Stimulated activated CD8-positive, alpha-beta memory T cell treated with anti-CD3 and anti-CD28 coated beads, Interleukin-12 subunit alpha, Interleukin-12 subunit beta, amount 100 ng/mL, for 1 hour (primary cell): ENCODE measurements at places on chromosomes 4 and X.

- no peak for DNase-seq
Measured at GRCh38 chr4:73344106-73344505, 60.0 kb upstream of the ALB start.

GRCh38 chr4:185246453-185246852 lies 37.1 kb downstream of the SNX25 start:
- no peak for DNase-seq

DNA sequence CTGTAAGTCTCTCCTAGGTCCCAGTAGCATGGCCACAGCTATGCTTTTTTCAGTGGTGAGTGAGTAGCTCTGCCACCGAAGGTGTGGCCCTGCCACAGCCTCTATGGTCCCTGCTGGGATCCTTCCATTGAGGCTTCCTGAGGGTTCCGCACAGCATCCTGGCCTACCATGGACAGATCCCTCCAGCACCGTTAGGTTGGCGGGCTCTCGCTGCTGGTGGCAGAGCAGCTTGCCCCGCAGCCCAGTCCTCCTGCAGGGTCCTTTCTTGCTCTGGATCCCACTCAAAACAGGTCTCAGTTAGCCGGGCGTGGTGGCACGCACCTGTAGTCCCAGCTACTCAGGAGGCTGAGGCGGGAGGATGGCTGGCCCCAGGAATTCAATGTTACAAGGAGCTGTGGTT lies 2.4 kb upstream of the PDZD4 start:
- no peak for DNase-seq

- DNase-seq: no peak
Measured at GRCh38 chr4:108570993-108571569, 49.3 kb upstream of the RPL34 start.

DNA sequence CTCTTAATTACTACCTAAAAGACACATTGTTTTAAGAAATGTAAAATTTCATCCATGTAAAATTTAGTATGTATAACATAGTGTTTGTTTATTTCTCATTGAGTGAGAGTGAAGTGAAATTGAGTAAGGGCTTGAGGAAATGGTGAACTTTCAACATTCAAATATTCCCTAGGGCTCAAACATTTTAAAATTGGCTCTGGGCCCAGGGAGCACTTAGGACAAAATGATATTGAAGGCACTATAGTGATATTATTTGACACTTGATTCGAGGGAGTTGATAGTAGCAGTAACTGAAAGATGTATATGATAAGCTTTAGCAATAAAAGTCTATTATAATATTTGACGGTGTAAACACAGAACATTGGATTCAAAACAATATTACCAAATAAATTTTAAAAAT lies 1244.0 kb upstream of the TENM3 start:
- DNase-seq: no peak

- DNase-seq: no peak
Measured at GRCh38 chr4:174402470-174403176, 118.9 kb downstream of the CEP44 start.

DNA sequence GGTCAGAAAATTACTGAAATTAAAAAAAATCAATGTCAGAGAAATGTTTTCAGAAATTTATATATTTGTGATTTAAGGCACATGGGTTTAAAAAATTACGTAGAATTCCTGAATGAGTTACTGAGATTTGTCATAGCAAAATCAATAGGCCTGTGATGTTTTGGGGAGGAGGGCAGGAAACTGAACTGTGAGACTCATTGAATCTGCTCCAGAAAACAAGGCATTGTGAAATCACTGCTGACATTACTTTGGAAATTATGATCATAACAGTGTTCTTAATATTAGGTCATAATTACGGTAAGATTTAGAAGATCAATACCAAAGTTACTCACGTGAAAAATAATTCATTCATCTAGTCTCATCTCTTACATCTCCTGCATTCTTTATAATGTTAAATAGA lies 5.3 kb downstream of the FGF5 start:
- DNase-seq: no peak

- no peak for DNase-seq
Measured at GRCh38 chr4:126604268-126604867, 1028.4 kb upstream of the INTU start.

DNA sequence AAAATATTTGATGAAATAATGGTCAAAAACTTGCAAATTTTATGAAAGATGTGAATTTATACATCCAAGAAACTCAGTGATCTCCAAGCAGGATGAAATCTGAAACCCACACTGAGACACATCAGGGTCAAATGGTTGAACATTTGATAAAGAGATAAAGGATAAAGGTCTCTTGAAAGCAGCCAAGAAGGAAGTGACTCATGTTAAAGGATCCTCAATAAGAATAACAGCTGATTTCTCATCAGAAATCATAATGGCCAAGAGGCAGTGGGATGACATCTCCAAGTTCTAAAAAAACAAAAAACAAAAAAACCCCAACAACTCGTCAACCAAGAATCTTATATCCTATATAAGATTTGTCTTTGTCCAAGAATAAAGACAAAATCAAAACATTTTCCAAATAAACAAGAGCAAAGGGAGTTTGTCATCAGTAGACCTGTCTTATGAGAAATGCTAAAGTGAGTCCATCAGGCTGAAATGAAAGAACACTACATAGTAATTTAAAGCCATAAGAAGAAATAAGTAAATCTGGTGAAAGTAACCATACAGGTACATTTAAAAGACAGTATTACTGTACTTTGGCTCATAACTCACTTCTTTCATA lies 121.7 kb downstream of the PDS5A start:
- no peak for DNase-seq

GRCh38 chr4:3311489-3312171 lies 18.8 kb downstream of the RGS12 start:
- no peak for DNase-seq

- DNase-seq: no peak
Measured at GRCh38 chr4:113884655-113885054, 94.8 kb downstream of the ARSJ start.

DNA sequence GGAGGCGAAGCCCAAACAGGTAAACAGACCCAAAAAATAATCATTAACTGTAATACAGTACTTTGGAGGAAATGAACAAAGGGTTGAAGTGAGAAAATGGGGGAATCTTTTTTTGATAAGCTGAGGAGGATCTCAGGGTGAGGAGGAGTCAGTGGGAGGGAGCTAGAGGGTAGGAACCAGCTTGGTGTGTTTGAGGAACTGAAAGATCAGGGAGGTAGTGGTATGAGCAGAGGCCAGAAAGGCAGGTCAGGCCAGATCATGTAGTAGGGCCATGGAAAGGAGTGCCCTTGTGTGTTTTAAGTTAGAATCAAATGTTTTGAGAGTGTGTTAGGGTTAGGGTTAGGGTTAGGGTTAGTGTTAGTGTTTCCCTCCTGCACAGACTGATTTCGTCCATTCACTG lies 48.8 kb downstream of the PPP2R2C start:
- DNase-seq: no peak

GRCh38 chrX:45295259-45295986 lies 94.7 kb upstream of the DIPK2B start:
- DNase-seq: no peak

- no peak for DNase-seq
Measured at GRCh38 chr4:175106301-175106700, 188.1 kb downstream of the ADAM29 start.

- DNase-seq: no peak
Measured at GRCh38 chrX:38989076-38989475, 187.8 kb downstream of the MID1IP1 start.
